ENCODE measurements at places on chromosomes 6 and 20.
A peak's percentile ranks its signal among the peaks of the same experiment; 100 is the strongest.

DNA sequence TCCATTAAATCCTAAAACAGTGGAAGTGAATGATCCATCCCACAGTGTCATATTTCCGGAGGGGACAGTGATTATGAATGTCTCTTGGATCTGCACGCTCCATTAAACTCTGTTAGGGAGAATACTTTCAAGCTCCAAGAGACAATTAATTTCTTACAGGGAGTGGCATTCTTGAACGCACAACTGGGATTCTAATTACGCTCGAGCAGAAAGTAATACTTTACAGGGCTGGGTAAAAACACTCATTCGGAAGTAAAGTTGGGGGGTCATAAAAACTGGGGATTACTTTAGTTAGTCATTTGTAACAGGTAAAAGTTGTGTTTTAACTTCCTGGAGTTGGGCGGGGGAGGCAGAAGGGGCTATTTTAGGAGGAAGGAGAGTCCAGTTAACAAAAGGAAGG, 151.8 kb downstream of the ZFP64 start:
- DNase-seq: peak; percentile 78

- DNase-seq: no peak
Measured at GRCh38 chr20:37501940-37502339, 19.1 kb upstream of the NNAT start.

GRCh38 chr6:131490441-131490840, 82.6 kb upstream of the ARG1 start:
- no peak for DNase-seq

DNA sequence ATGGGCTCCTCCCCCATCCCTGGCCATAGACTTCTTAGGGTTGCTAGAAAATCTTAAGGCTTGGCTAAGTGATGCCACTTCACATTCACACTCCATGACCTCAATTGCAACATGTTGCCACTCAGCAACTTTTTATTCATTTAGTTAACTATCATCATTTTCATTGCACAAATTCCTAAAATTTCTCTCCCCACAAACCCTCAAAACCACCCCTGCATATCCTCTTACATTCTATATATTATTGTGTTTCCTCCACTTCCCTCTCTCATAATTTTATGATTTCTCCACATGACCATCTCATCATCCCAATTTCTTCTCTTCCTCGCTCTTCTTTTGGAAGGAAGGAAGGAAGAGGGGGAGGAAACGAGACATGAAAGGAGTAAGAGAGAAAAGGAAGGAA, 436.0 kb downstream of the HACE1 start:
- DNase-seq: no peak

GRCh38 chr6:9087470-9087869, 652.1 kb upstream of the SLC35B3 start:
- DNase-seq: no peak

- no peak for DNase-seq
Measured at GRCh38 chr6:63936399-63936798, 300.8 kb downstream of the PHF3 start.

DNA sequence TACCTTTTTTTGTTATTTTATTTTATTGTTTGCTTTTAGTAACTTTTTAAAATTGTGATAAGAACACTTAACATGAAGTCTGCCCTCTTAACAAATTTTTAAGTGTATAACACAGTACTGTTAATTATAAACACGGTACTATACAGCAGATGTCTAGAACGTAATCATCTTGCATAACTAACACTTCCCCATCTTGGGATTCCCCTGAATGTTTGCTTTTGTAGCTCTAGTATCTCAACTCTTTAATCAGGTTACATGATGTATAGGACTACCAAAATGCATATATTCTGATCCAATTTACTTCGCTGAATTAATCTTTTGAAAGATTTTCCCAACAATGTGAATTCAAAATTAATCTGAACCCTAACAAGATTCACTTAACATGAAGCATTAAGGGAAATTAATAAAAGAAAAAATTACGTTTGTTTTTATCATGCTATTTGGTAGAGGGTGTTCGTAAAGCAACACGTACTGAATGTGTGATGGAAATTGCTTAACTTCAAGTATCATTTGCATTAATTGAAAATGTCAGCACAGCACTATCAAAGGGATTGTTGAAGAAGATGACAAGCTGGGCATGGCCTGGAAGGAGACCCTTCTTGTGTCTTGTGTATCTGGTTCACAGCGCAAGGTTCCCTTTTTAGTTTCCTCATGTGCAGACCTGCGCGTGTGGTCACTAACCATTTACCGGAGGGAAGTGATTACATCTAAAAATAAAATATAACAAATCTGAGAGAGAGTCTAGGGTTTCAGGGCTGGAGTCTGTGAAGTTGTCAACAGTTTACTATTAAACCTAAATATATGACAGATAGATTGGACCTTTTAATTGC, 15.2 kb downstream of the COL19A1 start:
- DNase-seq: no peak

GRCh38 chr6:76230711-76231110, 158.2 kb upstream of the IMPG1 start:
- no peak for DNase-seq

DNA sequence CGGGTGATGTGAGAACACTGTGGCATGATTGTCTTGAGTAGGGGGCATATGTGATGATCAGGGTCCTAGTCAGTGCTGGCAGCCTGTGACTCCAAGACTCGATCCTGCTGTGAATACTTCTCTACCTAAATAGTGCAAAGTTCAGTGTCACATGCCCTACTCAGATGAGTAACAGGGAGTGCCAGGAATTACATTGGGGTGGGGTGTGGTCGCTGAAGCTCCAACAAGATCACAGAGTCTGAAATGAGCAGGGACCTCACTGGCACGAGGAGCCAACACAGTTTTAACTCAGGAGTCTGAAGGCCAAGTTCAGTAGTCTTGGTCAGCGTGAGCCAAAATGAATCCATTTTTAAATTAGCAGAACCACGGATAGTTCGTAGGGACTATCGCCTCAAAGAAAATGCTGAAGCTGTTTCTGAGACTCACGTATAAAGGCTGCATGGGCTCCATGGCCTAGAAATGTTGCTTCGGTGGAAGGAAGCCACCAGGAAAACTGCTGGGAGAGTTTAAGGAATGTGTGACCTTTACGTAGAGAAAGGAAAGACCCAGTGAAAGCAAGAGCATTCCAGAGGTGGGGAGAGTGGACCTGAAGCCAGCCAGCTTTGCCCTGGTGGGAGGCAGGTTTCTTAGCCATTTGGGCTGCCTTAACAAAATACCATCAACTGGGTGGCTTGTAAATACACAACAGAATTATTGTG, 72.2 kb downstream of the RPP40 start:
- no peak for DNase-seq

- DNase-seq: no peak
Measured at GRCh38 chr6:98835149-98836024, 1.0 kb downstream of the POU3F2 start.

GRCh38 chr20:51535075-51535386, 7.5 kb downstream of the NFATC2 start:
- no peak for DNase-seq
